ENCODE measurements at places on chromosomes 6 and 20.

DNA sequence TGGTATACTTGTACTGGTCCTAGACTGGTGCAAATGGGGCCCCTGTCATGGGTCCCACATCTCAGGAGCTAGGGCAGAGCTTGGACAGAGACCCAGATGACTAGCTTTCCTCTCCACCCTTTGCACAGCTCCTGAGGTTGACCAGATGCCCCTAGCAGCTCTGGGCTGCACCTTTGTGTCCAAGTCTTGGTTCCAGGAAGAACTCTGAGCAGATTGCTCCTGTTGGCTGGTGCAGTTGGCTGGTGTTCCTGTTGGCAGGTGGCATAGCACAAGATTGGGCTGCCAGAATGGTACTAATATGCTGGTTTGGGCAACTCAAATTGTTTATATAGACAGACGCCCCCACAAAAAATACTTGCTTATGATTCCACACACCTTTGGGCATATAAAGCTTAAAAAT lies 89.4 kb upstream of the EZR start:
- no peak for DNase-seq

DNA sequence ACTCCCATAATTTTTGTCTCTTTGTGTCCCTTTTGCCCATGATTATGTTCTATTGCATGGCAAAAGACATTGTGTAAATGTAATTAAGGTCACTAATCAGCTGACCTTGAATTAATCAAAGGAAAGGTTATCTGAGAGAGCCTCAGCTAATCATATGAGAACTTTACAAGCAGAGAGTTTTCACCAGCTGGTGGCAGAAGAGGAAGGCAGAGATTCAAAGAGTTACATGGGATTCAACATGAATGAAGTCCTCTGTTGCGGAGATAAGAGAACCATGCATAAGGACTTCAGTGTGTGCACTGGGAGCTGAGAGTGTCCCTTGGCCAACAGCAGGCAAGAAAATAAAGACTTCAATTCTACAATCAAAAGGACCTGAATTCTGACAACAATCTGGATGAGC lies 494.1 kb upstream of the ARID1B start:
- no peak for DNase-seq

DNA sequence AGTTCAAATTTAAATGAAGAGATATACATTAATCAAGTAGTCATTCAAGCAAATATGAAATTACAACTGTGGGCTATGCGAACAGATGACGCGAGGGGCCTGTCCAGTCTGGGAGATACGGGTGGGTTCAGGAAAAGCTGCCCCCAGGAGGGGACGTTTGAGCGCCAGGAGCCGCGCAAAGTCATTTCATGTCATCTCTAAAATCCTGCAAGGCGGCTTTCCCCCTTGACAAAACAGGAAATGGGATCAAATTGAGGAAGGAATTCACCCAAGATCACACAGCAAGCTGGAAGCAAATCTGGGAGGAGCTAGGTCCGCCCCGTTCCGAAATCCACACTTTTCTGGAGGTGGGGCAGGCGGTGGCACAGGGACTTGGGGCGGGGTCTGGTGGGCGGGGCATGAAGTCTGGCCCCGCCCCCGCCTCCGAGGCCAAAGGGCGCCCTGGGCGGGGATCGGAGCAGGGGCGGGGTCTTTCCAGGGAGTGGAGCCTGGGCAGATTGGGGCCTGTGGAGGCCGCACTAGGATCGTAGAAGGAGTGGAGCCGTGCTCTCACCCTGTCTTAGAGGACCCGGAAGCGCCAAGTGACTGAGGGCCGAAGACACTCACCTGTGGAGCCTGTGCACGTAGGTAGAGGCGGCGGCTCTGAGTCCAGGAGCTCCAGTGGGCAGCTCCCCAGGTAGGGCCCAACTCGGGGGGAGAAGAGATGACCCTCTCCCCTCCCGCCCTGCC lies at the start of gene LPIN3:
Gene LPIN3, plus strand, starts transcription at position 495 of the 729 bp plus-strand sequence. CDS start 4,983 bp downstream, outside the sequence.
- DNase-seq: peak; percentile 93

- no peak for DNase-seq
These were observed 700 bp upstream of the MCUR1 start for GRCh38 chr6:13814938-13815575.

- no peak for DNase-seq
These were observed 4.8 kb downstream of the PLEKHG1 start for GRCh38 chr6:150604467-150604866.

GRCh38 chr6:117311726-117312125 lies 46.4 kb downstream of the VGLL2 start:
- no peak for DNase-seq

GRCh38 chr6:125918681-125919566 lies 37.6 kb upstream of the HINT3 start:
- DNase-seq: peak; percentile 73

DNA sequence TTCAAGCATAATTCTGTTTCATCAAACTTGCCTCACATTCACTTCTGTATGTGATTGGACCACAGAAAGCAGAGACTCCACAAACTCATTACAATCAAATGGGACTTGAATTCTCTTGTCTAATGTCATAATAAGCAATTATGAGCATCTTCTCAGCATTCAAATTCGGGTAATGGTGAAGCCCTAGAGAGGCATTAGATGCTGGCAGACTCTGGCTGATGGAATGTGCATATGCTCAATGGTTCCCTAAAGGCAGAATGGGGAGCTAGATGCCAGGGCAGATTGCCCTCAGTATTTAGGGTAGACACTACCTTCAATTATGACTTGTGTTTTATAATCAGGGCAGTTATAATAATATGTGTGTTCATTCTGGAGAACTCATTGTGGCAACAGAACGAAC lies 127.9 kb downstream of the HDGFL1 start:
- no peak for DNase-seq

DNA sequence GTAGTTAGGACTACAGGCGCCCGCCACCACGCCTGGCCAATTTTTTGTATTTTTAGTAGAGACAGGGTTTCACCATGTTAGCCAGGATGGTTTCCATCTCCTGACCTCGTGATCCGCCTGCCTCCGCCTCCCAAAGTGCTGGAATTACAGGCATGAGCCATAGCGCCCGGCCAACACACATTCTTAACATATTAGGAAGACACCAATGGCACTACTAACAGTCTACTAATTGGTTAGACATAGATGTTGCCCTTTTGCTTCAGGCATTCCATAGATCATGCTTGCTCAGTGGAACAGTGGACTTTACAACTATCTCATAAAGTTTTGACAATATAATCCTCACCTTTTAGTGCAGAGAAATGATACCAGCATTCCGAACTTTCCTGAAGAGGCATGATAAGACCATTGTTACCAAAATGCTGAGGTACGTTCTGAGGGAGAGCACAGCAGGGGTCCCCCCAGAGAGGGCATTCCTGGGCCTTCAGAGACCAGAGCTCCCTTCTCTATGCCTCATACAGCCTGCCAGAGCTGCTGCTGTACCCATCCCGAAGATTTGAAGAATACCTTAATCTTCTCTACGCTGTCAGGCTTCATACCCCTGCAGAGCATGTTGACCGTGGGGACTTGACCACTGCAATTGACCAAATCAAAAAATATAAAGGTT lies 89.4 kb downstream of the ECT2L start:
- DNase-seq: no peak

DNA sequence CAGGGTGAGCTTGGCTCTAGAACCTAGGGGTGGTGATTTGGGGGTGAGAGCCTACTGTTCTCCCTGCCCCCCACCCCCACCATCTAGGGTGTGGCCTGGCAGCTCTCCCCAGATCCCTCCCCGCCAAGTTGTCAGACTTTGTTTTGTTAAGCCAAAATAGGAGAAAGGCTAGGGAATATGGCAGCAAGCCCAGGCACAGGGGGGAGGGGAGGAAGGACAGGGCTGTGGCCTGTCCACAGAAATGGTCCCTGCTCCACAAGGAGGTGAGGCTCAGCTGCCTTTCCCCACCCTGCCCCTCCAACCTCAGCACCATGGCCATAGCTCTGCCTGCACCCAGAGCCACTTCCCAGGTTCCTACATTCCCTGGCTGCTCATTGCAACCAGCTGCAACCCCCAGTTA lies 17.2 kb downstream of the SCUBE3 start:
- DNase-seq: no peak

GRCh38 chr20:33947709-33948295 lies 45.9 kb upstream of the RALY start:
- DNase-seq: no peak

DNA sequence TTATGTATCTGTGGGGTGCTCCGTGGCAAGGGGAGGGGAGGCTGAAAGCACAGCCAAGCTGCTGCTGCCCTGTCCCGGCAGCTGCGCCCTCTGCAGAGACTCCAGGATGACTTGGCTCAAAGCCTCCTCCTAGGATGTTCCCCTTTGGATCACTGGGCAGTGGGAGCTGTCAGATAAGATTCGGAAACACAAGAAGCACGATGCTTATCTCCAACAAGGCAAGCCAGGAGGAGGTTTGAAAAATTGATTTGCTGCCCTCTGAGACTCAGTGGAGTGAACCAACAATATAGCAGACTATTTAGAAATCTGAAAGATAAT lies 776.4 kb downstream of the C6orf118 start:
- no peak for DNase-seq

- DNase-seq: no peak
These were observed 12.7 kb downstream of the SMAP1 start for GRCh38 chr6:70680396-70680795.

DNA sequence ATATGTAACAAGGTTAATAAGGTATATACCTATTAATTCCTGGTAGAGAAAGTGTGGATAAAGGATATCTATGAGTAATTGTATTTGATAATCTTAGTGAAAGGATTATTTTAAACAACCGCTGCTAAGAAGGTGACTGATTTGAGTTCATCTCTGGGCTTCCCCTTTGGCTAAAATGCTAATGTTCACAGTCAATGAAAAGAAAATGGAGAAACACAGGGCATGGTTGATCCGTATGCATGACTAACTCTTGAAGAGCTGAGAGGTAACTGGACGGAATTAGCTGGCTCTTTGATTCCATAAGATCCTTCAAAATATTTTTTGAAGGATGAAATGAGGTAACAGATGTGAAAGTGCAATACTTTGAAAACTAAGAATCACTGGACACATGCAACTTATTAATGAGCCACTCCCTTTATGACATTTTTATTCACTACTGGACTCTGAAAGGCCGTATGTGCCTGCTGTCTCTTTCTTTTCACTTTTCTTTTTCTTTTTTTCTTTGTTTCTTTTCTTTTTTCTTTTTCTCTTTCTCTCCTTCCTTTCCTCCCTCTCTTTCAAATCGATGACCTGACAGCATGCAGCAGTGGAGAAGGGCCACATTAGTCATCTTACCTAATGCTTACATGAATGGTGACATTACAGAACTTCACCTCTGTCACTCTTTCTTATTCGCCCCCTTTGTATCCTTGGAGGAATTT lies 464.6 kb downstream of the CDKAL1 start:
- DNase-seq: no peak

DNA sequence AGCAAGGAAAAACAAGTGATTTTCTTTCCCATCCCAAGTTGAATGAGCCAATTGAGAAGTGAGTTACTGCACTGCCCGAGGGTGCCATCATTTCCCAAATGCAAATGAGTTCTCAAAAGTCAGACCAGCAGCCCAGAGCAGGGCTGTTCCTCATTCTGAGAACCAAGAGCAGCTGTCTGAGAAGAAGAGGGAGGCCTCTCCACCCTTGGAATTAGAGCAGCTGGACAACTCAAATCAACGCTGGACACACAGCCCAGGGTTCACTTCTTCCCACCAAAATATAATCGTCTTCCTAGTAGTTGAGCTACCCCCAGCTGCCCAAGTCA lies 4.6 kb upstream of the PREX1 start:
- no peak for DNase-seq

GRCh38 chr6:167526465-167527368 lies 201.8 kb downstream of the TTLL2 start:
- DNase-seq: no peak

- DNase-seq: no peak
These were observed 10.7 kb downstream of the SPATA2 start for GRCh38 chr20:49904440-49905214.

- DNase-seq: no peak
These were observed 45.0 kb downstream of the CDS2 start for GRCh38 chr20:5171790-5172164.

GRCh38 chr6:164208371-164208770 lies 793.9 kb downstream of the QKI start:
- no peak for DNase-seq

DNA sequence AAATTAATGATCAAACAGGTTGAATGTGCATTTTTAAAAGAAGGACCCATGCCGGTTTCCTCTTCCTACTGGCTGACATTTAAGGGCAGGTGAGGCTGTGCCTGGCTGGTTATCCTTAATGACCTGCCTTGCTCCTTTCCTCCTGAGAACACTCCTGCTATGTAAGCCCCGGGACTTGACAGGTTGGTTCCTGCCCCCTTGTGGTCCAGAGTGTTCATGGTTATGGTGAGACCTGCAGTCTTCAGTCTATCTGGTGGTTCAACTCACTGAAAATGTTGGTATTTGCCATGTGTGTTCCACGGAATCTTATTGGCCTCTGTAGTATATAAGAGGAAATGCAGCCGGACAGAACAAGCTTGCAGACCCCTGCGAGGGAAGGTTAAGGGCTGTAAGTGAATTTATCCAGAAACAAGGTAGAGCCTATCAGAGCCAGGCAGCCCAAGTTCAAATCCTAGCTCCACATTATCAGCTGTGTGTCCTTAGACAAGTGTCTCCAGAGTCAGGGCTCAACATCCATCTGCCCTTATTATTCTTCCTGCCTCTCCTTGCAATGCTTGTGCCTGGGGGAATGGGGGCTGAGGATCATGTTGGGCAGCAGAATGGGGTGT lies 5.2 kb upstream of the BPIFA3 start:
- DNase-seq: no peak

- no peak for DNase-seq
These were observed 88.8 kb upstream of the EZR start for GRCh38 chr6:158907931-158908330.

DNA sequence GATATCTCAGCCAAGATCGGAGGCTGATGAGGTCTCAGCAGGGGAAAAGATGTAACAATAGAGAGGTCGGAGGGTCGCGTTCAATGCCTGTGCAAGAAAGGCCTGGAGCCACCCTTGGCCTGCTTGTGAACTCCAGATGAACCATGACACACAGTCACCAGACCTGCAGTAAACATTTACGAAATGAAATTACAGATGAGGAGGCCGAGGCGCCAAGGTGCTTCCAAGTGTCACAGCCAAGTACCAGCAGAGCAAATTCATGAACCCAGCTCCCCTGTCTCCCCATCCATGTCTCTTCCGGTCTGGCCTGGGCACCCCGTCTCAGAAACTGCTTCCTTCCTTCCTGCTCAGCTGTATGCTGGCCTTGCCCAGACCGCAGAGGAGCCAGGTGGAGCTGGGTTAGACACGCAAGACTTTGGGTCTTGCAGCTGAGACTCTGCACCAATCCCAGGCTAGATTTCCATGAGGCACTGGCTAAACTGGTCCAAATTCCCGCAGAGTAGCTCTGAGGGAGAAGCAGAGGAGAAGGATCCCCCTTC lies 48.1 kb downstream of the CHMP4B start:
- DNase-seq: no peak

GRCh38 chr6:93962566-93962965 lies 543.2 kb upstream of the EPHA7 start:
- no peak for DNase-seq

DNA sequence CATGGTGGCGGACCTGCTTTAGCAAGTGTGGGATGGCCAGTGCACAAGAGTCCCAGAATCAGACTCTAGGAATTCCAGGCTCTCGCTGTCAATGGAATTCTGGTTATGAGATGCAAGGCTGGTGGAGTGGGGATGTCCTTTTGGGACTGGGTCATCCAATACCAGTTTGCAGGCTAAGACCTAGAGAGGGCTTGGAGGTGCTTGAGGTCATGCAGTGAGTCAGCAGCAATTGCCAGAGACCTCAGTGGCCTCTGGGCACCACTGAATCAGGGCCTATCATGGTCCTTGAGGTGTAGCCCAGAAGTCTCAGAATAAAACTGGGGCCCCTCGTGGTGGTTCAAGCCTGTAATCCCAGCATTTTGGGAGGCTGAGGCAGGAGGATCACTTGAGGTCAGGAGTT lies 1.4 kb upstream of the SCRT2 start:
- no peak for DNase-seq

GRCh38 chr6:163332575-163332974 lies 81.9 kb upstream of the QKI start:
- no peak for DNase-seq
